ENCODE measurements at places on chromosomes 13 and 19.

DNA sequence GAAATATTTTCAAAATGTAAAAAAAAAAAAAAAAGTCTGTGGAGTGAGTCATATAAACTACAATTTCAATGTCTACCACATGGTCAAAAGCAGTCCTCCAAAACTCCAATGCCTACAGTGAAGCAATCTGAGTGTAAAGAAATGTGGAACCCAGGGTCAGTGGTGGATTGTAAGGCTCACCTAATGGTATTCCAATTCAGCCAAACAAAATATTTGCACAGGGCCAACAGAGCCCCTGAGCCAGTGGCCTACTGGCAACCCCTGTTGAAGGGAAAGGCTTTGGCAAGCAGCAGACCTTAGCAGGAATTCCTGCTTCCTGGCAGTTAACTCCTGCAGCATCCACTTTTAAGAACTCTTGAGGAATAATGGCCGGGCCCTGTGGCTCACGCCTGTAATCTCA lies 3.4 kb downstream of the DNMT1 start:
- no peak for DNase-seq

- no peak for DNase-seq
Measured at GRCh38 chr13:85729296-85729695, 69.9 kb downstream of the SLITRK6 start.

DNA sequence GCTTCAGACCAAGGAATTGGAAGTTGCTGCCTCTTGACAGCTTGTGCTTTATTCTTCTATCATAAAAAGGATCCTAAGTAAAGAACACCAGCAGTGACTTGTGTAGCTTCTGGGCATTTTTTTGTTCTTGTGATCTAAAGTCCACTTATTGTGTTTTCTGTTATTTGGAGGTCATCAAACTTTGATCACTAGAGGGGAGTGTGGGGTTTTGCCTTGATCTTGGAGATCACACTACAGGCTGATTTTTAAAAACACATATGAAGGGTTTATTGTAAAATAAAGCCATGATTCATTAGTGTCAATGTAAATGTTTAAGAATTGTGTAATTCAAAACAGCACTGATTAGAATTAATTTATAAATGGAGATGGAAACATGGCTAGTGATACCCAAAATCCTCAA lies 328.7 kb upstream of the EDNRB start:
- no peak for DNase-seq

DNA sequence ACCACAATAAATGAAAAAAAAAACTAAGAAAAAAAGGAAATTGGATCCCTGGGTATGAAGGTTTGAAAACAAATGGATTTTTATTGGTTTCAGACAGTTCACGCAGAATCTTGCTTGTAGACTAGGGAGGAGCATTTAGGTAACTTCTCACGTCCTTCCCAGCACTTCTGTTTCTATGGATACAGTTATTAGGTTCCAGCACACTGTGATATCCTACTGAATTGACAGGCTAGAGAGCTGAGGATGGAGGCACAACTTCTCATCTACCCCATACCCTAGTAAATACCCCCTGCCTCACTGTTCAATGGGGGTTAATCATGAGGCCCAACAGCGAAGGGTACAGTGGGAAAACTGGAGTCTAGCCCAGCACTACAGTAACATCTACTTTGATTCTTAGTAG lies 304.1 kb downstream of the ENOX1 start:
- no peak for DNase-seq

GRCh38 chr13:109370496-109370895 lies 415.9 kb downstream of the IRS2 start:
- DNase-seq: no peak

- no peak for DNase-seq
Measured at GRCh38 chr19:18465214-18465963, 27.5 kb upstream of the ISYNA1 start.

GRCh38 chr13:94968757-94969086 lies 256.4 kb upstream of the SOX21 start:
- DNase-seq: no peak

DNA sequence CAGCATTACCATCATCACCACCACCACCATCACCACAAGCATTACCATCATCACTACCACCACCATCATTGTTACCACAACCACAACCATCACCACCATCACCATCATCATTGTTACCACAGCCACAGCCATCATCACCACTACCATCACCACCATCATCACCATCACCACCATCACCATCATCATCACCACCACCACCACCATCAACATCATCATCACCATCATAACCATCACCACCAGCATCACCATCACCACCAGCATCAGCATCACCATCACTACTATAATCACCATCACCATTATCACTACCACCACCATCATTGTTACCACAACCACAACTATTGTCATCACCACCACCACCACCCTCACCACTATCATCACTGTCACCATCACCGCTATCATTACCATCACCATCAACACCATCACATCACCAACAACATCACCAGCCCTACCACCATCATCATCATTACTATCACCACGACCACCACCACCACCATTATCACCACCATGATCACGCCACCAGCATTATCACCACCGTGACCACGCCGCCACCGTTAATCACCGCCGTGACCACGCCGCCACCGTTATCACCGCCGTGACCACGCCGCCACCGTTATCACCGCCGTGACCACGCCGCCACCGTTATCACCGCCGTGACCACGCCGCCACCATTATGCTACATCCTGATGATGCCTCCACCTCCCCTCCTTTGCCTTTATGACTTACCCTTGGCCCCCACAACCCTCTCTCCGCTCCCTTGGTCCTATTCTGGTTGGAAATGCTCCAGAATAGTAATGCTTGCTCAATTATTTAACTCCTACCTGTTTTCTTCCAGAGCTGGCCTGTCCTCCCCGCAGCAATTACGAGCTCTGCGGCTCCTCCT lies 10.0 kb upstream of the FXYD3 start:
- DNase-seq: no peak

- DNase-seq: peak; percentile 78
Measured at GRCh38 chr19:6218491-6219146, 61.2 kb downstream of the MLLT1 start.

GRCh38 chr13:45011198-45011597 lies 21.9 kb downstream of the GPALPP1 start:
- DNase-seq: no peak

GRCh38 chr19:1189419-1189818 lies 15.4 kb upstream of the SBNO2 start:
- peak; percentile 46 for DNase-seq

GRCh38 chr13:114194853-114195252 lies 15.8 kb downstream of the CFAP97D2 start:
- DNase-seq: no peak

DNA sequence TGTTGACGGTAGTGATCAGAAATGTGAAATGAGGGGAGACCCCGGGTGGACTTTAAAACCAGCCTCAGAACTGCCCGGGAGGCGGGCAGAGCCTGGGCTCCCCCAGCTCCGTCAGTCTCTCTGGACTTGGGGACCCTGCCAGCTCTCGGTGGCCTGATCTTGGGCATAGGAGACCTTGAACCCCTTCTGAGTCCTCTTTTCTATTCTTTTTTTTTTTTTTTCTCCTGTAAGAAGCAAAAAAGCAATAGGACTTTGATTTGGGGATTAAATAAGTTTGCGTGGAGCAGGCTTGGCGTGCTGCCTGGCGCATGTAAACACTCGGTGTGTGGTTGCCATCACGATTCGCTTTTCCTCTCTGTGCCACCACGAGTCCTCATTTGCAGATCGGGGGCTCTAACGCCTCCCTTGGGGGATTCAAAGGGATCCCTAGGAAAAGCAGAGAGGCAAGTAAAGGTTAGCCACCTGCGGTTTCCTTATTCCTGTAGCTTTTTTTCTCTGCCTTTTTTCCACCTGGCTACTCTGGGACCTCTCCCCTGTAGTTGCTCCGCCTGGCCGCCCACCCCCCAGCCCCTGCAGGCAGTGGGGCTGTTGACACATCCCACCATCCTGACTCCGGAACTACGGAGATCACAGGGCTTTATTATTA lies 1.3 kb downstream of the SAFB start:
- DNase-seq: no peak

DNA sequence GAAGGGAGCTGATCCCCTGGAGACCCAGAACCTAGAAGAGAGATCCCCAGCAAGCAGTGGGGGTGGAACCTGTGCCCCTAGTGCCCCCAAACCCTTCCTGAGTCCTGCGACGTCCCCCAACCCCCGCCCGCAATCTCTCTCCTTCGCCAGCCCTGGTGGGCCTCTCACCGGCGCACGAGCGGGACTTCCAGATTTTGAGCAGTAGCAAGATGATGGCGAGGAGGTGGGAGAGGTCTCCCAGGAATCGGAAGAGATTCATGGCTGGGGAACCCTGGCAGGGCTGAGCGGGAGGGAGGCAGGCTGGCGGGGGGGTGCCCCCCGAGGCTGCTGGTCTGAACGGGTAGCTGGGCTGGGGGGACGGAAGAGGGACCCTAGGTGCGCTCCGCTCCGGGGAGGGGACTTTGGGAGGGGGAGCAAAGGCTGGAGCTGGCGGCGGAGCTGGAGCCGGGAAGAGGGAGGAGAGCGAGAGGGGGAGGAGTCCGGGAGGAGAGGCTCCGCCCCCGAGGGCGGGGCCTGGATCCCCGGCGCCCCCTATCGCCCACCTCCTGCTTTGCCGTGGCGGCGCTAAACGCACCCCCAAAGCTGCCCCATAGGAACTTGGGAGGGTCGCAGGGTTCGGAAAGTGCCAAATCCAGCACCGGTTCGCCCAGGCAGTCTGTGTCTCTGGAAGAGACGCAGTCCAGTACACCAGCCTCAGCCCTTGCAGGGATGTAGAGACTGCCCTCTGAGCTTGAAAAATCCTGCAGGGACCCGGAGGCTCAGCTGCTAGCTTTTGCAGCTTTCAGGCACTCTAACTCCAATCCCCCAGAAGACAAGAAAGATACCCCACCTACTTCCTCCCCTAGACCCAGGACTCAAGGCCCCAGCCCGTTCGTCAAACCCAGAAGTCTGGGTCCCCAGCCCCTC lies at the start of gene KDELR1:
KDELR1 (minus strand) TSS at position 452 of the 906 bp plus-strand sequence; CDS start at position 259, 193 bp downstream.
- peak; percentile 74 for DNase-seq

- DNase-seq: no peak
Measured at GRCh38 chr19:33808399-33808798, 11.7 kb downstream of the KCTD15 start.

DNA sequence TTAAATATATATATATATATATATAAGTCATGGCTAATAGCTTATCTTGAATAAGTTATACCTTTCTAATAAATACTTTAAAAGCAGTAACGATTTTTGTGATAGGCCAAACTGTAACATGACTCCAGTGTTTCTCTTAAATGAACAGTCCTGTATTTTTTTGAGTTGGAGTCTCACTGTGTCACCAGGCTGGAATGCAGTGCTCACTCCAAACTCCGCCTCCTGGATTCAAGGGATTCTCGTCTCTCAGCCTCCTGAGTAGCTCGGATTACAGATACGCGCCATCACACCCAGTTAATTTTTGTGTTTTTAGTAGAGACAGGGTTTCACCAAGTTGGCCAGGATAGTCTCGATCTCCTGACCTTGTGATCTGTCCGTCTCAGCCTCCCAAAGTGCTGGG lies 814.2 kb upstream of the SLITRK5 start:
- DNase-seq: no peak

DNA sequence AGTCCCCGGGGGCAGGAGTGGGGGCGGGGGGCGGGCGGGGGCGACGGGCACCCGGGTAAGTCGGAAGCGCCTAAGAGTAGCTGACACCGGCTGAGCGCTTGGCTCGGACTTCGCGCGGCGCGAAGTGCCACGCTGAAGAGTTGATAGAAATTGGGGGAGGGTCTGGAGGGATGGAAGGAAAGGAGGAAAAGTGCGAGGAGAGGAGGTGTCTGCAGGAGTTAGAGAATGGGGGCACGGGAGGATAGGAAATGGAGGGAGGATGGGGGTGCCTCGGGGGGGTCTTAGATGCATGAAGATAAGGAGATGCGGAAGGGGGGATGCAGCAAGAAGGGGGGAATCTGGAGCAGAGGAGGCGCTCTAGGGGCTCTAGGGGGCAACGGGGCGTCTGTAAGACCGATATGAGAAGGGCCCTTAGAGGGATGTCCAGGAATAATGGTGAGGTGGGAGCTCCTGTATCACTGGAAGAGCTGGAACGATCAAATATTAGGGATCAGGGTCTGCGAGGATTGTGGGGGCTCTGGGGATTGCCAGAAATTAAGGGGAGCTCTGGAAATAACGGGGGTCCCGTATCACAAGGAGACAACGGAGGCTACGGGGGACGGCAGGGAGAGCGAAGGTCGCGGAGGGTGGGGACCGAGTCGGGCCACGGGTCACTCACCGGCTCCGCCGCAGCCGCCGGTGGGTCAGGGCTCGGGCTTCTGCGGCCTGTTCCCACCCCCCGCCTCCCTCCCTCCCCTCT lies at the start of gene MYPOP:
MYPOP (minus strand) TSS at position 702 of the 739 bp plus-strand sequence. CDS start 840 bp downstream, outside the sequence.
- no peak for DNase-seq

DNA sequence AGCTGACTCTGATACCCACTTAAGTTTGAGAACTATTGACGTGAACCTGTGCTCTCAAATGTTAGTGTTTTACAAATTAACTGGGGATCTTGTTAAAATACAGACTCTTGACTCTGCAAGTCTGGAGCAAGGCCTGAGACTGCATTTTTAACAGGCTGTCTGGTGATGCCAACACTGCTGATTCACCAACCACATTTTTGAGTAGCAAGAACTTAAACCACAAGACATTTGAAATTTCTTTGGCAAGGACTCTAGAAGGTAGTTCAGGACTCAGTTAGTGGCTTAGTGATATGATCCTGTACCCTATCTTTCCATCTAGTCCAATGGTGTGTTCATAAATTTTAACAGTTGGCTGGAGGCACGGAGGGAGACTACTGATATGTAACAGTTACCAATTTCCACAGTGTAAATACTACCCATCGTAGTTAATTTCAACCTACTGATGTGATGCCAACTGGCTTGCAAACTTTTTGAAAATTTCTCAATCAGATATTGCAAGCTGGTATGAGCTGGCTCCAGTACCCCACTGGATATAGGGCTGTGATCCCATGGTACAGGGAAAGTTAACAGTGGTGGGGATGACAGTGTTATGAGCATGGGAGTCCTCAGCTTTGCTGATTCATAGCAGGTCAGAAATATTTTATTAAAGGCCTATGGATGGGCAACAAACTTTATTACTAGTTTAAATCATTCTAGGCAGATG lies 255.1 kb downstream of the TBC1D4 start:
- DNase-seq: no peak

GRCh38 chr13:76745261-76746200 lies 140.7 kb downstream of the KCTD12 start:
- DNase-seq: no peak

DNA sequence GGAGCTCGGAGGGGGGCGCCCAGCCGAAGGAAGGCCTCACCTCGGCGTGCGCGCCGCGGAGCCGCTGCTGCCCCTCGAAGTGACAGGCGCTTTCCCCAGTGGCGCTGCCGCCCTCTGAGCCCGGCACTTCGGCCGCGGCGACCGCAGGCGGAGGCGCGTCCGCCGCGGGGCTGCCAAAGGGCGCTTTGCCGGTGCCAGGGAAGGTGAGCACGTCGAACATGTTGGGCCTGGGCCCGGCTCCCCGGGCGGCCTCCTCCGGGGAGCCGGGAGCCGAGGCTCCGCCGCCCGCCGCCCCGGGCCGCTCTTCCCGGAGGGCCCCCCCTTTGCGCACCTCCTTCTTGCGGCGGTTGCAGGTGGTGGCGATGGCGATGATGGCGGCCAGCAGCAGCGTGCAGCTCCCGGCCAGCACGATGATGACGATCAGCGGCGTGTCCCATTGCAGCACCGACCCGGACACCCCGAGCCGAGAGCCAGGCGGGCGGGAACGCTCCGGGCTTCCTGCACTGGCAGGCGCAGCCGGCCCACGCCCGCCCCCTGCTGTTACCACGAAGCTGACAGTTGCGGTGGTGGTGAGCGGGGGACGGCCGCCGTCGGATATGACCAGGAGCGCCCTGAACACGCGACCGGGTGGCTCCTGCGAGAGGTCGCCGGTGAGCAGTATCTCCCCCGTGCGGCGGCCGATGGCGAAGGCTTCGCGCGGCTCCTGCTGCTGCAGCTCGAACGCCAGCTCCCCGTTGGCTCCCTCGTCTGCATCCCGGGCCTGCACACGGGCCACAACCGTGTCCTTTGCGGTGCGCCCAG lies 2.5 kb downstream of the PCDH8 start:
- DNase-seq: no peak

- no peak for DNase-seq
Measured at GRCh38 chr19:5228932-5229777, 111.5 kb downstream of the PTPRS start.
